Endodermal cell (in vitro differentiated cells): ENCODE measurements at places on chromosomes 5 and 9.
A peak's percentile ranks its signal among the peaks of the same experiment; 100 is the strongest.

DNA sequence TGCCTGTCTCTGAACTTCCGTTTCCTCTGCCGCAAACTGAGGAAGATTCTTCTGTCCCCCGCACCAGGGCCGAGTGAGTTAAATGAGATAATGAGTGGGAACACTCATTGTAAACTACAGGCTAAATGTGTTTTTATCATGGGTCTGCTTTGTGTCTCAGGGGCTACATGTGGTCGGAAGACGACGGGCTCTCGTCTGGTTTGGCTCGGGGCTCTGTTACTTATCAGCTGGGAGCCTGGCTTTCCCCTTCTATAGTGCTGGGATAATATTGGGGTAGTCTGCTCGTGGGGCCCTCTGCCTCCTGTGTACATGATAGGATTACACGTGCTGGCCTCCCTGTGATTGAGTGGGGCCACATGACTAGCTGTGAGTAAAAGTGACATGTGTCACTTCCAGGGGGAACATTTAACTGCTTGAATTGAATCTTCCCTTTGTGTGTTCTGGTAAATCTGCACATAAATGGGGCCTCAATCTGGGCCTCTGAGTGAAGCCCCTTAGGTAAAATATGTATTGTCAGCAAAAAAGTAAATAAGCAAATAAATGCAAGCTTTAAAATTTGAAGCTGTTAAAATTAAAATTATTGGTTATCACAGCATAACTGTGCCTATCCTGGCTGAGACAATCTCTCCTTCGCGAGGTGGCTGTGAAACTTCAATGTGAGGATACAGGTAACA, 86.9 kb upstream of the SH3PXD2B start:
- DNase-seq = peak; percentile 37

GRCh38 chr5:40227366-40227765, 452.3 kb upstream of the PTGER4 start:
- no peak for DNase-seq

DNA sequence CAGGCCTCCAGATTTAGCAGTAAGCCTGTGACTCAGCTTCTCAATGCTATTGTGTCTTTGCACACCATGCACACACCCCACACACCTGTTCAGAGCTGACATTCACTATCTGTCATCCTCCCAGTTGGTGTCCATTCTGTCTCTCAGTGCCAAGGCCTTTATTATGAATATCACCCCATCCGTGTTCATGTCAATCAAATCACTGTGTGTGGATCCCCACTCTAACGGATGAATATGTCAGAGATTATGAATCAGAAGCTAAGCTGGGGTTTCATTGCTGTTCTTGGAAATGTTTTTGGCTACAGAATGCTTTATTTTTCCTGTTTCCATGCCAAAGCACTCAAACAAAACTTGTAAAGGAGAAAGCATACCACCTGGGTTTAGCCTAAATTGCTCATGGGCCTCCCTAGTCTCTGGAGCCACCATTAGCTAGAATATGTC, 9.4 kb upstream of the MAMDC2 start:
- no peak for DNase-seq

DNA sequence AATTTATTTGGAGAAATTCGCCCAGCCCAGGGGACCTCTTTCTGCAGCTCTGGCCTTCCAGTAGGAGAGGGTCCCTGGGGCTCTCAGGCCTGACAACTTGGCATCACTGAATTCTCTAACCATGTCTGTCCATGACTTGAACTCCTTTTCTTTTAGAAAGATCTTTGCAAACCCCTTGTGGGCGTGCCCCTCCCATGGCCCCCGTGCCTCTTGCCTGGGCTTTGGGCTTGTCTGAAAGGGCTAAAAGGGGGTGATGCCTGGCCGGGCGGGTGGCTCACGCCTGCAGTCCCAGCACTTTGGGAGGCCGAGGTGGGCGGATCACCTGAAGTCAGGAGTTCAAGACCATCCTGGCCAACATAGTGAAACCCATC, 3.2 kb upstream of the SQSTM1 start:
- no peak for DNase-seq

DNA sequence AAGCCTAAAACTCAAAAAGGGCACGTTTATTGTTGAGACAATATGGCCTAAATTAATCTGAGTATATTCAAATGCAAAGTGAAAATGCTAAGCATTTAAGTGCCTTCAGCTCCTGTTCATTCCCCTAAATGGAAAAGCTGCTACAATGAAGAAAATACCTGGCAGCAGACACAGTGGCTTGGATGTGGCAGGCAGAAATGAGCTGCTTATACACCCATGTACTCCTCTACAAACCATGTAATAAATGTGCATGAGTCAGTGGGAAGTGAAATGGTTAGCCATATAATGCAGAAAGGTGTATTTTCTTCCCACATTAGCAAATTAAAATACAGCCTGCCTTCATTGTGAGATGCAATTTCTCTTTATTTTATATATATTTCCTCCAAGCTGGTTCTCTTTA, 859.2 kb upstream of the SEMA6A start:
- no peak for DNase-seq
